ENCODE measurements at places on chromosomes 11 and 22. TPM values are rescaled to one million over a fixed set of nuclear protein-coding genes. Genes with fewer than 3 reads are reported as not detected.

DNA sequence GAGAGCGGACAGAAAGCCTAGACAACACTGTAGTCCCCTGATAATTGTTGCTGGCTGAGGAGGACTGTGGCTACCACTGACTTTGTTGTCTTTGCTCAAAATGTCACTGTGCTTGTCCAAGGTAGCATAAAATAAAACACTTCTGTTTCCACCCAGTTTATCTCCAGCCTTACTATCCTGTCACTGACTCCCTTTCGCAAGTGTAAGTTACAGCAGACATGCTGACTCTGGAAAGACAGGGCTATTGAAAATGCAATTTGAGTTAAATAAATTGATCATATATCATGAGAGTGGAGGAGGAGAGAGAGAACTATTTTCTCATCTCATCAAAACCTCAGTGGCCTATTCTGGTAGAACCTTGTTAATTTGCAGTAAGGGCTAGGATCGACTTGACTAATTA lies 138.0 kb upstream of the KIRREL3 start:
- no peak for DNase-seq

ALG8 gene
- 35.2 TPM for polyA plus RNA-seq

GRCh38 chr11:129444274-129444673 lies 68.6 kb downstream of the BARX2 start:
- DNase-seq, result no peak

CCDC89 gene
- polyA plus RNA-seq, result not detected

GRCh38 chr11:122160841-122161590 lies 45.0 kb upstream of the BLID start:
- no peak for DNase-seq

DNA sequence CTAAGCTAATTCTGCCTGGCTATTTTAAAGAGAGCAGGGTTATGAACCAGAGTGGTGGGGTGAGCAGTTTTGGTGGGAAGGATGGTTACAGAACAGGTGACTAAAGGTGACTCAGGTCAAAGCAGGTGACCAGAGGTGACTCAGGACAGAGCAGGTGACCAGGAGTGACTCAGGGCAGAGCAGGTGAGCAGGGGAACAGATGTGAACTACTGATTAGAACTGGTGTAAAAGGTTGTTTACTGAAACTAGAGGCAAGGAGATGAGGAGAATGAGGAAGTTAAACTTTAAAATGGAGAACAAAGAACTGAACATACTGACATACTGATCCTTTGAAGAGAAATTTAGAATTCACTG lies 15.4 kb upstream of the HYLS1 start:
- no peak for DNase-seq

ENTHD1 gene
- not detected for polyA plus RNA-seq

DNA sequence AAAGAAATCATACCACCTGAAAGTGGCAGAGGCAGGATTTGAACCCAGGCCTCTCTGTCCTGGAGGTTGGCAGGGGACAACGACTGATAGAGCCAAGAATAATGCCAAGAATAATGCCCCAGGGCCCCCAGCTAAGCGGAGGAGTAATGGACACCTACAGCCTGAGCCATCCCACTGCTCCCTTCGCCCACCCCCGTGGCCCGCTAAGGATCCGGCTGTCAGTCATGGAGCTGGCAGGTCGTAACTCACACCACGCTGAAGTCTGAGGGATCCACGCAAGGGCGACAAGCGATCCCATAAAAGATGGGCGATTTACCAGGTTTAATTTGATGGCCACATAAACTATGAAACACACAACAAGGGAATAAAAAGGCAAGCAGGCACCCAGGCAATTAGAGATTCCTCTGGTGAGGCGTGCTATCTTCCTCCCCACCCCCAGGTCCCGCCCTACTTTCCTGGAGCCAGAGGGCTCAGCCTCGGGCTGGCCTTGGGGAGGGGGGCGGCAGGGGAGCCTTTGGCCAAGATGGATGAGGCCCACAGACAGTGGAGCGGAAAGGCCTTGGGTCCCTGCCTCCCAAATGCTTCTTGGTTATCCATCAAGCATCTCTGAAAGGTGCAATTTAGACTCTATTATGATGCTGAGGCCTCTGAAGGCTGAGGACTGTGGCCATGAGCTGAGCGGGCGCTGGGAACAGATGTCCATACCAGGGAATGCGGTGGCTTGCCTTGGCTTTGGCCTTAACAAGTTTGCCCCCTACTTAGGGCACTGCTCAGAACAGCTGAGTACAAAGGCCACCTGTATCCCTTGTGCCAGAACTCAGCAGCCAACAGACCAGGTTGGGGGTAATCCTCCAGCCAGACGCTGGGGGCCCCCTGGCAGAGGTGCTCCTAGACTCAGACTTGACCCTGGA lies 55.2 kb downstream of the MACROD1 start:
- DNase-seq, result no peak

- DNase-seq, result no peak
Observed at GRCh38 chr11:643849-644738, 7.0 kb downstream of the DRD4 start.

DNA sequence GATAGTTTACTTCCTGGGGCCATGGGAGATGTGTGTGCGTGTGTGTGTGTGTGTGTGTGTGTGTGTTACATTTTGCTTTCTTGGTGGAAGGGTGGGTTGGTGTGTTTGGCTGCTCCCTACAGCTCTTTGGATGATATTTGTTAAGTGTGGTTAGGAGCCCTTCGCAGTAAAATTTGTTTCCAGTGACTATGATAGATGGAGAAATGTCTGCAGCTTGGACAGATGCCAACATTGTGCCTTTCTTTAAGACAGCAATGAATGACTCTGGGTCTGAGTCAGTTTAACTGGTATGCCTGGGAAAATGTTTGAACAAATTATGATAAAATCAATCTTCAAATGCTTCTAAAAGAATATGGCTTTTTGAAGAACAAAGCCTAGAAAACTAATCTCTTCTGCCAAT lies 102.7 kb upstream of the TRPC6 start:
- DNase-seq, result no peak

CD3D gene
- polyA plus RNA-seq, result not detected

- DNase-seq, result no peak
Observed at GRCh38 chr11:104908186-104908531, 9.9 kb upstream of the CASP12 start.

DNA sequence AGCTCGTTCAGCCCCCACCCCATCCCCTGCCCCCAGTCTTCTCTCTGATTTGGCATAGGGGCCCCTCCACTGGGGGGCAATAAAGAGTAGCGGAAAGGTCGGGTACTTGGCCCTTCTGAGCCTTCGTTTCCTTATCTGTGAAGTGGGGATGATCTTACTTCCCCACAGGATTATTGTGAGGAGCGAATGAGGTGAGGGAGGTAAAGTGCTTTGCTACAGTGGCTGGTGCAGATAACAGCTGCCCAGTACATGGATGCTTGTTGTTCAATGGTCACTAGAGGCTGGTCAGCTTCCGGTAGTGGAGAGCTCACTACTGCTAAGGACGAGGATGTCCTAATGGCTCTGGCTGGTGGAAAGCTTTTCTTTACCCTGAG lies 101.2 kb downstream of the CEP164 start:
- DNase-seq, result no peak

DNA sequence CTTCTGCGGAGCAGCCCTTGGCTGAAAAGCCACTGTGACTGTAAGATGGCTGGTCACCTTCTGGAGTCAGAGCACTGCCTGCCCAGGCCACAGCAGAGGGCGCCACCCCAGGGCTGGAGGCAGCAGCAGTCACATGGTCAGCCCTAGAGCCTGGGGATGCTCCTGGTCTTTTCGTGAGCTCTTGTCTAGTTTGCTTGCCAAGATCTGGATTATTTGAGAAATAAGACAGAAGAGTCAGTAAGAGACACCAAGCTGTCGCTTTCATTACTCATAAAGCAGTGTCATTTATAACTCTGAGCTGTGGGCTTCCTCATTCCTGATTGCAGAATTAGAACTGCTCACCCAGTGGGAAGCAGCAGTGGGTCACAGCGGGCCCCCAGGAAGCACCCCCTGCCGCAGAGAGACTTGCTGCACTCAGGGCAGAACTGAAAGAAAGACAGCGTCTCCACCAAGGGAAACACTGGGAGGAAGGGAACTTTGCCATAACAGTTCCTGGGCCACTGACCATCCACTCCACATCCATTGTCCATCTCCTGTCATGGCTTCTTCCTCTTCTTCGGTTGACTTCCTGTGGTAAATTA lies 56.7 kb downstream of the PPP6R2 start:
- no peak for DNase-seq

DNA sequence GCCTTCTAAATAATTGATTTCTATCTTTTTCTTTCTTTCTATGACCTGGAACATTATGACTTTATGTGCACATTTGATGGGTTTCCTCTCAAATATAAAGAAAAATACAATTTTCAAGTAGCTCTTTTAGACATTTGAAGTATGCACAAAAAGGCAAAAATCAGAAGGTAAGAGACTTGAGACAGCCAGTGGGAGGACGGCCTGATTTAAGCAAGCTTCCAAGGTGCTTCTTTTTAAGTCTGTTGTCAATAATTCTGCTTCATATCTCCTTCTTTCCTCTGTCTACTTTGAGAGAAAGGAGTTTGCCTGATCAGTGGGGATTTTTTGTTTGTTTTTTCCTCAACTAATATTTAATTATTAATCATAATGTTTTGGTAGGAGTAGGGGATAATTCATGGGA lies 188.2 kb upstream of the ARHGAP20 start:
- no peak for DNase-seq

DNA sequence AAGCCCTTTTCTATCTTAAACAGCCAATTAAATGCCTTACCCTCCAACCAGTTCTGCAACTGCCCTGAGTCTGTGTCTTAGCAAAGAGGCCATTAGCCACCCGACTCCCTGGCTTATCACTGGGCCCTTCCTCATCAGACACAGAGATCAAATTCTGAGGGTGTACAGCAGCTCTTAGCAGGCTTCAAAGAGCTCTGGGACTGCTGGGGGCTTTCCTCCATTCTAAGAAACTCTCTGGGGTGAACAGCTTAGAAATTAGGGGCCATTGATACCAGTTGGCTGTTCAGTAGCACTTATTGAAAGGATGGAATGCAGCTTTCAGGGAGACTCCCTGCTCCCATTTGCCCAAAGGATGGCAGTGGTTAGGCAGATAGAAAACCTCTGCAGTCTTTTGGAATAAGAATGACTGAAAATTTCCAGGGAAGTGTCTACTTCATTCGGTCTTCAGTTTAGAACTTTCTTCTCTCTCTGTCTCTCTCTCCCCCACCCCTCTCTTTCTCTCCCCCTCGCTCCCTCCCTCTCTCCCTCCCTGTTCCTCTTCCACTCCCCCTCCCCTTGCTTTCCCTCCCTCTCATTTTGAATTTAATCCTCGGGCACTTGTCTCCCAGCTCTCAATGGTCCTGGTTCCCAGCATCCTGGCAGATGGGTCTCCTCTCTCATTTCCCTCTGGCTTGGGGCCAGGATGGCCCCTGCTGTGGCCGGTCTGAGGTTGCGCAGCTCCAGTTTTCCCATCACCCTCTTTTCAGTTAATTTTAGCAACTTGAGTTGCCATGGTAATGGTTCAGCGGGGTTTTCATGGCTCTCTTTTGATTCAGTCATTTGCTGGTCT lies 76.4 kb downstream of the COMMD9 start:
- no peak for DNase-seq

DNA sequence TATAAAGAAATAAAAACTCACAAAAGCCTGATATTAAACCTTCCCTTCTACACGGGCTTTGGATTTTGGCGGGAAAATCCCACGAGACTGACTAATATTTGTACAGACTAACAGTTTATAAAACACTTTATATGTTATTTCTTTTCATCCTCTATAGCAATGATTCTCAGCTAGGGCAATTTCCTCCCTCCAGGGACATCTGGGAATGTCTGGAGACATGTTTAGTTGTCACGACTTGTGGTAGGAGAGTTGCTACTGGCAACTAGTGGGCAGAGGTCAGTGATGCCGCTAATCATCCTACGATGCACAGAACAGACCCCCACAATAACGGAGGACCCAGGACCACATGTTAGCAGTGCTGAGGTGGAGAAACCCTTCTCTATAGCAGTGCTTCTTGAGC lies 304.8 kb upstream of the PITPNB start:
- no peak for DNase-seq

GRCh38 chr22:37570661-37570976 lies 9.3 kb downstream of the LGALS2 start:
- no peak for DNase-seq

DNA sequence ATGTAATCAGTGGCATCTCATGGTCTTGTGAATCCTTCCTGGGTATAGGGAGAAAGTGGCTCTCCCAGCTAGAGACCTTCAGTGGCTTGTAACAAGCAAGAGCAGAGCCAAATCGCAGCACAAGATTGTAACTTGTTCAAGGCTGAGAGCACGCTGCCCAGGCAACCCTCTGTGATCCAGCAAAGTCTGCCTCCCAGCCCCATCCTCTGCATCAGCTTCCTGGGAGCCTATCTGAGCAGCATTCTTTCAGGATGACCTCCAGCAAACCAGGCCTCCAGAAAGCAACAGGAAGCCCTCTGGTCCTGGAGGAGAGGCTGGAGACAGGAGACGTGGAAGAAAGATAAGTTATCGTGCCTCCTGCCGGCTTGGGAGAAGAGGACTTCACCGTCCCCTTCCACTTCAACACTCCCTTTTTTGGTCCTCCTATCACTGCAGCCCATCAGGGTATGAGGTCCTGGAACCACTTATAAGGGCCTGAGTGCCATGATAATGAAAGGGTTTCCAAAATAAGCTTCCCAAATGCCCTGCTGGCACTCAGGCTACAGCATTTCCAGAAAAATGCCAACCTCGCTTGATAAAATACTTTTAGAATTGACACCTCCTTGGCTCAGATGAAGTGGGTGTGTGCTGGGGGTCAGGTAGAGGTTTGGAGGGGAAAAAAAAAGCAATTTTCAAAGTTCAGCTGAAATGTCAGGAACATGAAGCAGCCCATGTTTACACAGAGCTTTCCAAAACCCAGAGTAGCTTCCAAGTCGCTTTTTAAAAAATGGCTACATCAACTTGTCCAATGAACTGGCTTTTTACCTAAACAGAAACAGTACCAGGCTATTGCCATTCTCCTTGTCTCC lies 80.2 kb downstream of the PLEKHA7 start:
- DNase-seq, result no peak

SPI1 gene
- not detected for polyA plus RNA-seq

DNA sequence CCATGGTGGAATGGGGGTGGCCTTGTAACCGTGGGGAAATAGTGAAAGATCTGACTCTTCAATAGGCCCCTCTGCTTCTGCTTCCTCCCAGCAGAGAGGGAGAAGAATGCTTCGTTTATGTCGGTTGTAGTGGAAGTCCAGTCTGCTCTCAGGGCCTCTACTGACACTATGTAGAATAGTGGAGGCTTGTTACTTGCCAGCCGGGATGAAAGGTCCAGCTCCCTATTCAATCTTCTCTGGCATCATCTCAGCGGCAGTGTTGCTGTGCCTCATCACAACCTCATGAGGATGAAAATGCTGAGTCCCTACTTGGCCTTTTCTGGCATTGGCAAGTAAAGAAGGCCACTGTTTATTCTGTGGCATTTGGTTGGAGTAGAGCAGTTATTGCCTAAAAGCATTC lies 820.9 kb upstream of the TENM4 start:
- DNase-seq, result no peak
